ENCODE measurements at places on chromosomes 3 and 15.

DNA sequence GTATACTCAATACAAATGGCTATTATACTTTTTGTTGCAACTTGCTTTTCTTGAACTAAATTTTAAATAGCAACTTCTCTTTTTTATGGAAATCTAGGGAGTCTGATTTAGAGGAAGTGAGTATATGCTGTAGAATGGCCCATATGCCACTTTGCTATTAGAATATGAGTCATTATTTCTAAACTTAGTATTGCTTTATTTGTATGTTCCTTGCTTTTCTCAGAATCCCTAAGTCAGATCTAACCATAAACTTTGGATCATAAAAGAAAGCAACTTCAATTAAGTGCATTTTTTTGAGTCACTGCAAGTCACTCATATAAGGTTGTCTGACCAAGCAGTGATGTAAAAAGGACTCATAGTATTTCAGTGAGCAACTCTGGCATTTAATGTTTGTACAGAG lies 17.5 kb upstream of the SPTSSB start:
- no peak for DNase-seq

DNA sequence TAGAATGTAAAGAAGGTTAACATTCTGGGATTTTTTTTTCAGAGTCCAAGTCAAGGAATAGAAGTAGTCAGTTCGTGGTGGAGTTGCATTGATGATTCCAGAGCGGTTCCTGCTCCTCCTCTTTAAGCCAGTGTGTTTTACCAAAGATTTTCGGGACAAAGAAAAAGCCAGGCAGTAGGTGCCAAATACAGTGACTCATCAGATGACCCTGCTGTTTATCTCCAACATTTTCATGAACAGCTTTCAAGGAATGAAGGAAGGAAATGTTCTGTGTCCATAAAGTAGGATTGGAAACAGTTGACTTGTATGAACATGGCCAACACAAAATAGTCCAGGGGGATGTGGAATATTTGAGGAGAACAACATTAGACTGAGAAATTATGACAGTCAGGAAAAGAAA lies 142.4 kb upstream of the TMC3 start:
- no peak for DNase-seq

GRCh38 chr3:150911771-150912170 lies 6.5 kb upstream of the MINDY4B start:
- DNase-seq = no peak

DNA sequence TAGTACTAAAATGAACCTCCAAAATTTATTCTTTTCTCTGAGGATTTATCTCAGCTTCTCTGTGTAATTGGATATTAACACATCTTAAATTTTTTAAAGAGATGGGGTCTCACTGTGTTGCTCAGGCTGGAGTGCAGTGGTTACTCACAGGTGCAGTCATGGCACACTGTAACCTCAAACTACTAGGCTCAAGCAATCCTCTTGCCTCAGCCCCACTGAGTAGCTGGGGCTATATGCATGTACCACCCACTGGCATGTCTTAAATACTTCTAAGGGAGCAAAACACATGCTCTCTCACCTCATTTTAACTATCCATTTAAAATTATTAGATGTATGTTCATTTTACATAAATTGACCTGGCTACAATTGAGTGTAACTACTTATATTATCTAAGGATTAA lies 11.3 kb upstream of the TMEM87A start:
- DNase-seq = no peak

GRCh38 chr3:188047536-188047935 lies 106.4 kb upstream of the LPP start:
- no peak for DNase-seq

GRCh38 chr3:35760146-35760545 lies 120.8 kb downstream of the ARPP21 start:
- no peak for DNase-seq

- no peak for DNase-seq
These were observed 26.1 kb downstream of the DNAJC13 start for GRCh38 chr3:132443421-132443820.

GRCh38 chr3:130971208-130971607 lies 55.4 kb downstream of the ASTE1 start:
- no peak for DNase-seq
